ENCODE measurements at places on chromosomes 5 and 9.
A peak's percentile ranks its signal among the peaks of the same experiment; 100 is the strongest.

DNA sequence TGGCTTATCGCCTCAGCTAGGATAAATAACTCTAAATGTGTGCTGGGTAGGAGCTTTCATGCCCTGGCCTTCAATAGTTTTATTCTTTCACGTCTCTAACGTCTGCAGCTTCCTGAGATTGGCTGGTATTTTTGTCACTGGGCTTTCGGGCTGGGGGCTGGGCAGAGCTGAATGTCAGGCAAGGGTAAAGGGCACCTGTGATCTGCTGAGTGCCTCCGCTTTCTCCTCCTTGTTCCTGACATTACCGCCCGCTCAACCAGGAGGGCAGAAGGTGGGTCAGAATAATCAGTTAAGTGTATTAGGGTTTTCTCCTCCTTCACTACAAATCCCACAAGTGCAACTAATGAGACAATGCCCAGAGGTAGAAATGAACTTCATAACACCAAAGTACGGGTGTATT lies 216.6 kb downstream of the TSSK1B start:
- no peak for DNase-seq

GRCh38 chr5:126450346-126450745 lies 27.1 kb downstream of the GRAMD2B start:
- DNase-seq = no peak

DNA sequence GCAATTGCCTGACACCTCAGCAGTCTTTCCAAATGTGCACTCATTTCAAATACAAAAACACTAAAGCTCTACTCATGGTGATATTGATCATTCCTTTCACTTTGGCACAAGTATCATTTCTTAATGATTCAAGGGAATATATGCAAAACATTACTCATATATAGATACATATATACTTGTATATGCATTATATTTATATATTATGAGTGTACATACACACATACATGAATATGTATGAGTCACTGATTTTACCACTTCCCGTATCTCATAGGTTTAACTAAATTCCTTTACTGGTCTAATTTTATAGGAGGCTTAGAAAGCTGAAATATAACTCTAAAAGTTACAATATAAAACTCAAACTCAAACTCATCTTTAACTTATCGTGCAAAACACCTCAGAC lies 156.5 kb downstream of the CDH9 start:
- no peak for DNase-seq

DNA sequence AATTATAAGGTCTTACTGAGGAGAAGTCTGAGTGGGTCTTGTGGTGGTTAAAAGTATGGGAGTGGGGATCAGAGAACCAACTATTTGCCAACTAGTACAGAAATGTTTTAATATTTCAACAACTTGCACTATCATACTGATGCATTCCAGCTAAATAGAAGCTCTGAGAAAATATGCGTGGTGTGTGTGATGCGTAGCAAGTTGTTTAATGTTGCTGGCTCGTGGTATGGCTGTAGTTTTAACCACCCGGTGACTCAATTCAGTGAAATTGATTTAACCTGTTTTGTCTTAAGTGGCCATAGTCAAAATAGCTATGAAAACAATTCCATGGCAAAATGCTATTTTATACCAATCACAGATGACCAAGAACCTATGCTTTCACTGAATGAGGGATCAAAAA lies 176.5 kb upstream of the SLC24A2 start:
- DNase-seq = no peak

- peak; percentile 65 for DNase-seq
These were observed 19.7 kb downstream of the ANXA2R start for GRCh38 chr5:43020399-43020746.

- DNase-seq = no peak
These were observed 52.9 kb upstream of the MTMR12 start for GRCh38 chr5:32365623-32366022.

- no peak for DNase-seq
These were observed 8.2 kb downstream of the LIFR start for GRCh38 chr5:38548064-38548759.
